Activated naive CD8-positive, alpha-beta T cell treated with anti-CD3 and anti-CD28 coated beads for 36 hours (primary cell): ENCODE measurements at places on chromosomes 12 and 14. TPM values are rescaled to one million over a fixed set of nuclear protein-coding genes. Genes with fewer than 3 reads are reported as not detected.

CD163 gene
- total RNA-seq, result not detected

TAS2R8 gene
- not detected for total RNA-seq

DNA sequence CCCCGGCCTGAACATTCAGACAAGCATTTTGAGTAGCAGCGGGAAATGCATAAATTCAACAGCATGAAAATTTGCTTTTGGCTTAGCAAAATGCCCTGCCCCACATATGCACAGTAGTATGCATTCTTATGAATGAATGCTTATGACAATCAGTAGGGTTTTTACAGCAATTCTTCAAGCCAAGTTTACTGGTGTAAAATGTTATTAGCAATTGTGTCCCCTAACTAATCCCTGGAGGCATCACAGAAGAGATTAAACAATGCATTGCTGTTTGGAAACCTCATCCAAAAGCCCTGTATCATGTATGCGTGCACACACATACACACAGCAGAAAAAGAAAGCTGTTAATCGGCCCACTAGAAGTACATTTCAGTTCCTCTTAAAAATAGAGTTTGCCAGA, 406.5 kb downstream of the LRIG3 start:
- H3K4me1 ChIP-seq, result no peaks in the 10 kb centered on the region
- no peaks in the 10 kb centered on the region for H3K27me3 ChIP-seq
- H3K4me3 ChIP-seq, result no peak overlapping the region
- no peak overlapping the region for H3K27ac ChIP-seq

TAS2R14 gene
- 0.68 TPM for total RNA-seq

DNA sequence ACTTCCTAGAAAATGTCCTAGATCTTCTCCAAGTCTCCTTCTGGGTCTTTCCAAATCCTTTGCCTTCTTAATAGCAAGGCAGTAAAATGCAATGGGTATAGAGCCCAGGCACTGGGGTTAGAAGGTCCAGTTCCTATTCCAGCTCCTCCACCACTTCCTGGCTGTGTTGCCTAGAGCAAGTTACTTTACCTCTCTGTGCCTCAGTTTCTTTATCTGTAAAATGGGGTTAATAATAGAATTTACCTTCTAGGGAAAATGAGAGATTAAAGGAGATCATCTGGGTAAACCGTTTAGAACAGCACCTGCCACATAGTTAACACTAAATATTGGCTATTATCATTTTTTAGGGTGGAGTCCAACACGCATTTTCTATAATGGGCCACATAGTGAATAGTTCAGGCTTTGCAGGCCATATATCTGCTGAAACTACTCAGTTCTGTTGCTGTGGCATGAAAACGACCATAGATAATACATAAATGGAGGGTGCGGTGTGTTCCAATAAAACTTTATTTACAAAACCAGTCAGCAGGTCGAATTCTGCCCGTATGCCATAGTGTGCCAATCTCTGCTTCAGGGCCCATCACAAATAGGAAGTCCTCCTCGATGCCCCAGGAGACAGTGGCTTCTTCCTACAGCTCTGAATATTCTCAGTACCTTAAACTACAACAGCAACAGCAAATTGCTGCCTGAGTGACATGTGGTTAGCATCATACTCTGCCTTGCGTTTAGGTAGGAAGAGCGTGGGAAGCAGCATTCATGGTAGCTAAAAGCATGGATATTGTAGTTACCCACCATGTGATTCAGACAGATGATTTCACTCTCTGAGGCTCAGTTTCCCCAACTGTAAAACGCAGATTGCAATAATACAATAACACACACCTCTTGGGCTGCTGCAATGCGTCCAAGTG, 60.9 kb downstream of the SVOP start:
- peaks cover 6% of the 10 kb centered on the region for H3K27me3 ChIP-seq
- H3K27ac ChIP-seq, result no peak overlapping the region
- H3K36me3 ChIP-seq, result no peaks in the 10 kb centered on the region
- H3K4me3 ChIP-seq, result no peak overlapping the region

GRCh38 chr12:68915055-68915454, 17.9 kb downstream of the CPM start:
- no peaks in the 10 kb centered on the region for H3K27me3 ChIP-seq
- H3K27ac ChIP-seq, result no peak overlapping the region
- peaks cover 12% of the 10 kb centered on the region for H3K4me1 ChIP-seq
- no peak for DNase-seq
- no peak overlapping the region for H3K4me3 ChIP-seq

- peak overlapping the region; percentile 9 for H3K27ac ChIP-seq
- no peaks in the 10 kb centered on the region for H3K36me3 ChIP-seq
- H3K4me1 ChIP-seq, result peaks cover 13% of the 10 kb centered on the region
- peak; percentile 91 for DNase-seq
These were observed 1346.4 kb downstream of the TMEM121 start for GRCh38 chr14:106872611-106873446.

DNA sequence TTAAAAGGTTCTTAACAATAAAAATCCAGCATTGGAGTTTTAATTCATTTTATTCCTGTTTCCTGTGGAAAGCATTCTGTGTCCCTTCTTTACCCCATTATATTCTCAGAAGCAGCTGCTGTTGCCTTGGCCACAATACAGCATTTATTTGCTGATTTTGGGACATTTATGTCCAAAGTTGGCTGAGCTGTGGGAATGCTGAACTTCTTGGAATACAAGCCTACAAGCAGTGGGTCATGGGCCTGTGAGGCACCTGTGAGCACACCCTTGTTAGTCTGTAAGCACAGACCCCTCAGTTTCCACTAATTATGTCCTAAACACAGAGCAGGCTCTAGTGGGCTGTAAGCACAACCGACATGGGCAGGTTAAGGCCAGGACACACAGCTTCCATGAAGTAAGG, 122.2 kb upstream of the IGF1 start:
- no peak overlapping the region for H3K27ac ChIP-seq
- DNase-seq, result no peak
- no peaks in the 10 kb centered on the region for H3K4me1 ChIP-seq

CLEC14A gene
- total RNA-seq, result not detected

DNA sequence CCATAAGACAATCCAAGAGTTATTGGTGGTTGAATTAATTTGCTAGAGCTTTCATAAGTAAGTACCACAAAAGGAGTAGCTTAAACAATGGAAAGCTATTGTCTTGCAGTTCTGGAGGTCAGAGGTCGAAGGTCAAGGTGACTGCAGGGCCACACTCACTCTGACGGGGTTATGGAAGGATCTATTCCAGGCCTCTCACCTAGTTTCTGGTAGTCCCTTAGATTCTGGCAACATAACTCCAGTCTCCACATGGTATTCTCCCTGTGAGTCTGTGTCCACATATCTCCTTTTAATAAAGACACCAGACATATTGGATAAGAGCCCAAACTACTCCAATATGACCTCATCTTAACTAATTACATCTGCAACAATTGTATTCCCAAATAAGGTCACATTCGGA, 273.4 kb downstream of the FOXN3 start:
- no peaks in the 10 kb centered on the region for H3K4me1 ChIP-seq
- no peak for DNase-seq
- no peaks in the 10 kb centered on the region for H3K36me3 ChIP-seq
- H3K27me3 ChIP-seq, result peaks cover 3% of the 10 kb centered on the region
- H3K4me3 ChIP-seq, result no peak overlapping the region

HSP90AA1 gene
- total RNA-seq, result 1,535 TPM

DNA sequence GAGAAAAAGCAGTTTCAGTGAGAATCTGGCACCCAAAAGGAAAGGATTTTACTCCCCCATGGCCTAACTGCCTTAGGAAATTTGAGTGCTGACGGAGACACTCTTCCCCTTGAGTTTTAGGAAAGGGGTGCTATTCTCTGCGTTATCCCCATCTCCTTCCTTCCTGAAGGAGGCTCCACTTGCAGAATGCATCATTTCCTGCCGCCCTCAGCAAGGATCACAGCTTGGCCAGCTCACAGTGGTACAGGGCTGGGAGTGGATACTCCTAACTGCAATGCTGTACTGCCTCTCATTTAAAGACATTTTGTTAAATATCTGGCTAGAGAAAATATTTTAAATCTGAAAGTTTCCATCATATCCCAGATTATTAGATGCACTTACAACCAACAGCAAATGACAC, 33.0 kb downstream of the RDH12 start:
- no peaks in the 10 kb centered on the region for H3K4me1 ChIP-seq
- H3K4me3 ChIP-seq, result no peak overlapping the region

GYS2 gene
- not detected for total RNA-seq

DNA sequence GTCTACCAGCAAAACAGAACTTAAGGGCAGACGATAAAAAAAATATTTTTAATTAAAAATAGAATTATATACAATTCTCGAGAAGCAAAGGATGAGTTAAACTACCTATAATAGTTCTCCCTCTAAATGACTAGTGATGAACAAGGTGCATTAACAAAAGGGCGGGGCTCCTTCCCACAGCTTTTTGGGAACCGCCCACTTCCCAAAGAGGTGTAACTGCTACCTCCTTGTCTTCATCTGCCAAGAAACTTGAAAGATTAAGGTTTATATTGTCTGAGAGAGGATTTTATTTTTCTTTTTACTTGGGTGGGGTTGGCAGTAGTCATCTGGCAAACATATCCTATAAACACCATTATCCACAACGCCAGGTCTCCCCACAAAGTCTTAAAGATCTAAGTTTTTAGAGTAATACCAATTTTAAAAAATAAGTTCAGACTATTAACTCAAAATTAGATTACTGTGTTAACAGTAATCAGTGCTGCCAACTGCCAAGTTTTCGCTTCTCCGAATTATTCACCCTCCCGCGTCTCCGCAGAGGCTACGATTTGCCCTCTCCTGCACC, 938 bp downstream of the RALGAPA1 start:
- peaks cover 9% of the 10 kb centered on the region for H3K36me3 ChIP-seq
- DNase-seq, result peak; percentile 23
- H3K4me3 ChIP-seq, result peak overlapping the region; percentile 99
- H3K4me1 ChIP-seq, result peaks cover 25% of the 10 kb centered on the region
- H3K27me3 ChIP-seq, result no peaks in the 10 kb centered on the region

IFI27L2 gene
- 55.6 TPM for total RNA-seq

DNA sequence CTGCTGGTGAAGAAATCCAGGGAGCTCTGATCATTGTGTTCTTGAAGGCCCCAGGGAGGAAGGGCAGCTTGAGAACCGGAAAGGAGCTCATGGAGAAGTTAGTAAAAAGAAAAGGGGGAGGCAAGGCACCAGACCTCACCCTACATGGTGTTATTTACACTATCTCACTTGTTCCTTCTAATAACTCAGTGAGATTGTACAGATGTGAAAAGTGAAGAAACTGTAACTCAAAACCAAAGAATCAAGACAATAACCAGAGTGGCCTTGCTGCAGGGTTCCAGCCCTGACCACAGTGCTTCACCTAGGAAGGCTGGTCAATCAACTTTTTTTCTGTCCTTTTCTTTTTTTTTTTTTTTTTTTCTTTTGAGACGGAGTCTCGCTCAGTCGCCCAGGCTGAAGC, 353.6 kb downstream of the TMTC2 start:
- no peaks in the 10 kb centered on the region for H3K4me1 ChIP-seq
- no peaks in the 10 kb centered on the region for H3K36me3 ChIP-seq
- no peak overlapping the region for H3K4me3 ChIP-seq
- DNase-seq, result no peak

DNA sequence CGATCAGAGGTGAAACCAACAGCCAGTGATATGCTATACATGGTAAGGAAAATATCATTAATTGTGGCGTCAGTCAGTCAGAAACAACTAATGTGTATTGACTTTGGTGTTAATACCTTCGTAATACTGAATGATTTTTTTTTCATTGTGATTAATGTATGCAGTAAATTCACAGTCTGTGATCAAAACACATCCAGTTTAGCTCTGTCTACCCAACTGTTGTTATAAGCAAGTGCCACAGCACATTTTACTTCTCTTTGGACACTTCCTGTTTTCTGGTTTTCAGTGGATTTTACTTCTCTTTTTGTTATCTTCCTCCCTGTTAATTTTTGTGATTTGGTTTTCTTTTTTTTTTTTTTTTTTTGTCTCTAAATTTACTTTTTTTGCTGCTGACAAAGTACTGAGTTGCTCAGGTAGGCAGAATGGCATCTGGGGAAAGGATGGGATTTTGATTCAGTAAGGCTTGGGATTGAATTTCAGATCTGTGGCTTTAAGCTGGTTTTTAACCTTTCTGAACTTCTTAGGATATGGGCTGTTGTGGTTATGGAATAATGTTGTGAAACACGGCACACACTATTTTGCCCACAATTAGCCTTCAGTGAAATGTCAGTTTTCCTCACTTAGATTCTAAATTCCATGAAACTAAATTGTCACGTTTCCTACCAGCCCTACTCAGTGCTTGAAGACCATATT, 604 bp downstream of the GLIPR1 start:
- DNase-seq, result no peak
- peak overlapping the region; percentile 94 for H3K27ac ChIP-seq
- peaks cover 77% of the 10 kb centered on the region for H3K4me1 ChIP-seq
- peaks cover 17% of the 10 kb centered on the region for H3K36me3 ChIP-seq
- H3K27me3 ChIP-seq, result no peaks in the 10 kb centered on the region

DNA sequence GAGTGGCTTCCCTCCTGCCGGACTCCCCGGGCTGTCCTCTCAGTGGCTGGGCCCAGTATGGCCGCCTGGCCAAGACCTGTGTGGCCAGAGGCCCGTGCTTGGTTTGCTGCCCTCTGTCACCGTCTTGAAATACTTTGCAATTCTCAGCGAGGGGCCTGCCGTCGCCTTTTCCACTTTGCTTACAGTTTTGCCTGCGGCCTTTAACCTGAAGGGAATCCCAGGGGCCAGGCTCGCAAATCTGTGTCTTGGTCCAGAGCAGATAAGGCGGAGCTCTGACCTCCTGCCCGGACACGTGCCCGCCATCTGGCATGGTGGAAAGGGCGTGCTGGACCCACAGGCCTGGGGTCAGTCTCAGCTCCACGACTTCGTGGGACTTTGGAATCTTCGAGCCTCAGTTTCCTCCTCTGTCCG, 10.9 kb upstream of the AMN start:
- DNase-seq, result no peak
- no peak overlapping the region for H3K4me3 ChIP-seq
- no peak overlapping the region for H3K27ac ChIP-seq
- no peaks in the 10 kb centered on the region for H3K27me3 ChIP-seq
- H3K36me3 ChIP-seq, result peaks cover 2% of the 10 kb centered on the region

DNA sequence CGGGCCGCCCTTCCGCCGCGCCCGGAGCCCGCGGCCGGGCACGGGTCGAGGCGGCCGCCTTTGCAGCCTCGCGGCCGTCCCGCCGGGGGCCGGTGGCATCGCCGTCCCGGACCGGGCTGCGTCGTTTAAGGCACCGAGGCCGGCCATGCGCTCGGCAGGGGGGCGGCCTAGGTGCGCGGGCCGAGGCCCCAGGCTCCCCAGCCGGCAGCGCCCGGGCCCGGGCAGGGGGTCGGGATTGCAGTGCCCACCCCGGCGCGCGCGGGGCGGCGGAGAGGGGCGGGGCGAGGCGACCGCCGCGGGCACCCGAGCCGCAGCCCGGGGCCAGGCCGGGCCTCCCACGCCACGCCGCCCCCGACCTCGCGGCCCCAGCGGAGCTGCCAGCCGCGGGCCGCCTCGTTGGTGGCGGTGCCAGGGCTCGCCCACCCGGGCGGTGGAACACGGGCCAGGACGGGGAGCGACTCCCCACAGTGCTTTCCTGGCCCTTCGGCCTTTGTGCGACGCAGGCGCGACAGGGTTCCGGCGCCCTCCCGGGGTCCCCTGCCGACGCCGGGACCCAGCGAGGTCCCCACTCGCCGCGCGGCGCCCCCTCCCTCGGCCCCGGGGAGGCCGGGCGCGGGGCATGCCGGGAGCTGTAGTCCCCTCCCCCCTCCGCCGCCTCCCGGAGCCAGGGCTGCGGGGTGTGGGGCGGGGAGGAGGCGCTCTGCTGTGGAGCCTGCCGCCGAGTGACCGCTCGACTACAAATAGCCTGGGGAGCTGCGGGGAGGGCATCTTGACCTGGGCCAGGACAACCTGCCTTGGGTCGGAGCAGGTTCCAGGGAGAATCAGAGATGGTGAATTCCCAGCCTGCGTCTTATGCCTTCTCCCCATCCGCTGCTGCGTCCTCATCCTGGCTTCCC, 769 bp downstream of the FKBP4 start:
- H3K27me3 ChIP-seq, result no peaks in the 10 kb centered on the region
- H3K27ac ChIP-seq, result peak overlapping the region; percentile 79
- H3K4me1 ChIP-seq, result peaks cover 35% of the 10 kb centered on the region
- peak overlapping the region; percentile 93 for H3K4me3 ChIP-seq
- peak; percentile 80 for DNase-seq
